SK-N-SH treated with all-trans-retinoic acid at 6 μM for 48 hours (cell line): ENCODE measurements at places on chromosomes 1 and 21.

DNA sequence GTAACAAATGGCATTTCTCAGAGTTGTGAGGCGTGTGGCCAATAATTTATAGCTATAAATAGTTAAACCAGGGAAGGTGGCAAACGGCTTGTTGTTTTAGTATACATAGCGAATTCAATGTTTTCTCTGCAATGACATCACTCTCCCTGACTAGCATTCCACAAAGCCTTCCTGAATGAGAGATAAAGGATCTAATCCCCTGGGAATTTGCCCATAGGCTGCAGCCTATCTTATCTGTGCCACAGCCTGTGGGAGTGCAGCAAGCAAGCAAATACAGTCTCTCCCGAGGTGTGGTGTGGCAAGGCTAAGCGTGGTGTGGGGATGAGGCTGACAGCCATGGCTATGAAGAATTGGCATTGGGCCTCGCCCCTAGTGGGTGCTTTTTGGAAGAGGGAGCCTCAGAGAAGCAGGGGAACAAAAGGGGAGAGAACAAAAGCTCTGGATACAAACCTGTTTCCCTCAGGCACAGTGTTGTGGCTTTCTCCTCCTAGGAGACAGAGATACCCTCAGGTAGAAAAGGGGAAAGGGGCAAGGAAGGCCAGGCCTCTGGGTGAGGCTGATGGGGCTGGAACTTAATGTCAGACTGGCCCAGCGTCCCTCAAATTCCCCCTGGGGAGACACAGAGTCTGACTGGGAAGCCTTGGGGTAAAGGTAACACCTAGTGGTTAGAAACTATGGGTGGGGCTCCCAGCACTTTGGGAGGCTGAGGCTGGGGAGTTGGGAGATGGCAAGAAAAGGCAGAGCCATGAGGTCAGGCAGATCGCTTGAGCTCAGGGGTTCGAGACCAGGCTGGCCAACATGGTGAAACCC lies 8.9 kb downstream of the TAGLN2 start:
- peak; percentile 74 for ATAC-seq

DNA sequence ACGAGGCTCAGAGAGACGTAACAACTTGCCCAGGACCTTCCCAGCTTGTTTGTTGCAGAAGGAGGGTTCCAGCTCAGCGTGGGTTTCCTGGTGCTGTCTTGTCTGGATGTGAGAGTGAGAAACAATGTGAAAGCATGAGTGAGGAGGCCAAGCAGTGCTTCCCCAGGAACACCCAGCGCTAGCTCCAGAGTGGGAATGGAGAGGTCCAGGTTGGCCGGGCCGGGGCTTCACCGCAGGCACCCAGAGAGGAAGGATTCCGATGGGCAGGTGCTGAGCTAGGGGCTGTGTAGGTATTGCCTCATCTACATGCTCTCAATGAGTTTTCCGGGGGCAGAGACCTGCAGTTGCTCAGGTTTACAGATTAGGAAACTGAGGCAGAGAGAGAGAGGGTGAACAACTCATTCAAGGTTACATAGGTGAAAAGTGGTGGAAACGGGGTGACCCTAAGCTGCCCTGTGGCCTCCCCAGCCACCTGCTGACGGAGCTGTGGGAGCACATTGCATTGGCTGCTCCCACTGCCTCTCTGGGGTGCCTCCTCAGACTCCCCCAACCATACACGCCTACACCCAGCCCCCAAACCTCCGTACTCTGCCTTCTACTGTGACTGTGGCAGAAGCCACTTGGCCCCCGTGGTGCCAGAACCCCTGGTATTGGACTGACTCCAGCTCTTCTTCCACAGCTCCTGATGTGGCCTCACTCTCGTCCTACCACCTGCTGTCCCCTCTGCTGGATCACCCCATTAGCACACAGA lies 51.2 kb downstream of the B3GALT5 start:
- no peak for ATAC-seq

DNA sequence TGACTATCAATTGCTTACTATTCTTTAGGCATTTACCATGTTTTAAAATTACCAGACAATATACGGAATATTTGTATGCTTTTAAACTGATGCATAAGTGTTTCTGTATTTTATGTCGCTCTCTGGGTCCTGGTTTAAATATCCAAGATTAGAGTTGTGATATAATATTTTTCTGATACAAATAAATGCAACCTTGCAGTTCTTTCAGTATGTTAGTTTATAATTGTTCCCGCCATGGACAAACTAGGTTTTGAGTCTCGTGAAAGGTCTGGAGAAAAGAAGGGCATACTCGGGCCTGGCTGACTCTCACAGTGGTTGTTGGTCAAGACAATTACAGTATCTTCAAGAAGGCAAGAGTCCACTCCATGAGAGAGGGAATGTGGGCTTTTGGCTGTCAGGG lies 72.6 kb upstream of the AJAP1 start:
- ATAC-seq: no peak

GRCh38 chr1:43991200-43991475 lies 261 bp upstream of the CCDC24 start:
- peak; percentile 53 for ATAC-seq

- peak; percentile 92 for ATAC-seq
Observed at GRCh38 chr21:26587736-26588201, 14.7 kb upstream of the CYYR1 start.

- no peak for ATAC-seq
Observed at GRCh38 chr1:179351281-179351680, 14.5 kb upstream of the AXDND1 start.

DNA sequence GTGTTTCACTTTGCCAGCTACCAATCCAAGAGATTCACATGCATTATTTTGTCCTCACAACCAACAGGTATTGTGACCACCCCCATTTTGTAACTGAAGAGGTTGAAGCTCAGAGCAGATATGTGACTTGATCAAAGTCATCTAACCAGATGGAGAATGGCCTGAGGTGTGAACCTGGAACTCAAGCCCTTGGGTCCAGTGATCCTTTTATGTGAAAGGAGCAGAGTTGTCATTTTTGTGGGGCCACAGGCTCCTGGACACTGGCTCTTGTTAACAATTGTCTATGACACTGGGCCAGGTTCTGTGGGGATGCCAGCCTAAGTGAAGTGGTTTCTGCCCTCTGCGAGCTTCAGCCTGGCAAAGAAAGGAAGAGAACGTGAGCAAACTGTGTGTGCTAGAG lies 172.6 kb downstream of the ZZZ3 start:
- ATAC-seq: no peak

DNA sequence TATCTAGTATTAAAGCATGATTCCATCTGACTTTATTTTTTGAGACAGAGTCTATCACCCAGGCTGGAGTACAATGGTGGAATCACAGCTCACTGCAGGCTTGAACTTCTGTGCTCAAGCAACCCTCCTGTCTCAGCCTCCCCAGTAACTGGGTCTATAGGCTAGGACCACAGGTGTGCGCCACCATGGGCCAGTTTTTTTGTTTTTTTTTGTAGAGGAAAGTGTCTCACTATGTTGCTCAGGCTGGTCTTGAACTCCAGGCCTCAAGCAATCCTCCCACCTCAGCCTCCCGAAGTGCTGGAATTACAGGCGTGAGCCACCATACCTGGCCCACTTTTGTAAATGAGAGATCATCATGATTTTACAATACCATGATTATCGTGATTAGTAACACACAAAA lies 9.2 kb downstream of the PPP1R15B start:
- no peak for ATAC-seq

- ATAC-seq: peak; percentile 86
Observed at GRCh38 chr21:35593000-35593502, 467.3 kb downstream of the SETD4 start.

DNA sequence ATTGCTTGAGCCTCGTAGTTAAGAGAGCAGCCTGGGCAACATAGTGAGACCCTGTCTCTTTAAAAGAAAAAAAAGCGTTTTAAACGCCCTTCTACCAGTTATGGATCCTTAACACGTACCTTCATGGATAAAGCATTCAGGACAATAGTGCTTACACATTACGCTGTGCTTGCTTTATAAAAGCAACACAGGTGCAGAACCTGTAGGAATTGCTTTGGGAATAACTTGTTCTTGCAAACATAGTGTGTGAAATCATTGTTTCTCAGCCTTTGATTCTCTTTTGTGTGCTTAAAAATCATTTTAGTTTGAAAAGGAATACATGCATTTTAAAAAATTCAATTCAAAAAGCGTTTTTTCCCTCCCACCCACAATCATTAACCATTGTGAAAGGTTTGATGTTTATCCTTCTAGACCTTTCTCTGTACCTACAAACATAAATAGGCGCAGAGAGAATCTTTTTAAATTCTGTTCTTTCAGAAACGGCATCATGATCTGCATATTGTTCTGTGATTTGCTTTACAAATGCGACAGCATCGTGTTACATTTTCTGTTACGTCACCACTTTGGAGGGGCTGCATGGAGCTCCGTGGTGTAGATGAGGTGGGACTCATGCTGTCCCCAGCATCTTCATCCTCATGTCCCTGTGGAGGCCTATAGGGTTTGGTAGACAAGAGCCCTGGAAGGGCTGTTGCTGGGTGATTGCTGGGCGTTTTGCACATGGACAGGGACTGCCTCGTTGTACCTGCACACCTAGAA lies 54.6 kb downstream of the SPSB1 start:
- no peak for ATAC-seq

- no peak for ATAC-seq
Observed at GRCh38 chr21:42287193-42288083, 27.8 kb downstream of the TFF3 start.
